Kidney tubule cell (primary cell): ENCODE measurements at places on chromosomes 4 and X.

DNA sequence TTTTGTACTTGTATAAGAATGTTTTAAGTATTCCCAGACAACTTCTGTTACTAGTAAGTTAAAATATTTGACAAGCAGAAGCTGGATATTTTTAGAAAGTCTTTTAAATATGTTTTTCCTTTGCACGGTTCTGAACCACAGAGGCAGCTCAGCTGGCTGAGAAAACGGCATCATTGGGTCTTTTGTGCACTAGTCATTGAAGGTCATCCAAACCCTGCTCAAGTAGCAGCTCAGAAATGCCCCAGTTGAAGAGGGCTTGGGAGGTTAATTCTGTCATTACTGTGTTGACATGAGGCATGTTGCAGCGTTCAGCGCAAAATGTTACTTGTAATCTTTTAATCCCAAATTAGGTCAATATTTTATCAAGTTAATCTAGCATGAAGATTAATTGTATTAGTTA lies 383.7 kb upstream of the FAM241A start:
- no peak for DNase-seq

- DNase-seq, result no peak
These were observed 42.4 kb downstream of the KIAA0232 start for GRCh38 chr4:6824772-6825402.

DNA sequence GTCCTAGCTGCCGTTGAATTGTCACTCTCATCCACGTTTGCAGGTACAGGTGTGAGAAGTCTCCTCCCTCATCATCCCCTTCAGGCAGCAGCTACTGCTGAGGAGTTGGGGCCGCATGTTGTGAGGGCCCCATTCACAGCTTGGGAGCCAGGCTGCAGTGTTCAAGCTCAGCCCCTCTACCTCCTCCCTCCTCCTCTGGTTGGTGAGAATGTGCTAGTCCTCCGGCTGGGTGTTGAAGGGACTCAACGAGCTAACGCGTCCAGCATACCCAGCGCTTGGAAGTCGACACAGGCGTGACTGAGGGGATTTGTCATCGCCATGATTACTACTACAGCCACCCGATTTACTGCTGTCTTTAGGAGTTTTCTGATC lies 82.0 kb upstream of the PSAPL1 start:
- no peak for DNase-seq

GRCh38 chr4:55004831-55005230 lies 120.6 kb downstream of the KDR start:
- no peak for DNase-seq

DNA sequence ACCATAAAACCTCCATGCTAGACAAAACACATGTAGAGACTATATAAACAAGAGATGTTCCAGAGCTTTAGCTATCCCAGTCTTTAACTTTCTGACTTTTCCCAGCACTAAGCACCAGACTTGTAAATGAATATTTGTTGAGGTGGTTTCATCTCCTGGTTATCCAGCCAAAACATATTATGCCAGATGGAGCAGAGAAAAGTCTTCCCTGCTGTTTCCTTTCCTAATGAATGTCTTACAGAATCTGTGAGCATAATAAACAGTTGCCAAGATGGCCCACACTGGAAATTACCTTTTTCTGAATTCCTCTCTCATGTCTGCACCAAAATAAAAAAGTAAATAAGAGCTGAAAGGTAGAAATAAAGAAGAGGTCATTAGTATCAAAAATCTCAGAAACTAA lies 159.2 kb downstream of the TECRL start:
- no peak for DNase-seq

- DNase-seq, result no peak
These were observed 58.0 kb upstream of the ABCG2 start for GRCh38 chr4:88216395-88216794.

DNA sequence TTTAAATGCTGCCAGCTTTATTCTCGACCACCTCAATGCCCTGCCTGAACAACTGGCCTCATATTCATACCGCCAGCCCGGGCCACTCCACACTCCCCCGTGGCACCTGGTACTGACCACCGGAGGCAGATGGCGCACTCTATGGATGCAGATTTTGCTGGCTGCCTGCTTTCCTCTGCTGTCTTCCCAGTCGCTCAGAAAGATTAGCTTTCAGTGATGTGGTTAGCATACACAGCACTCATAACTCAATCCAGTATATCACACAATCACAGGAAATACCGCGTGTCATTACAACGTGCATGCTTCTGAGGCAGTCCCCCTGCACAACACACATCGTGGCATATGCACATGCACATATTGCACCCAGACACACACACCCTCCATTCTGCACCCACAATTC lies 147.2 kb upstream of the BCOR start:
- DNase-seq, result no peak
